Stimulated activated CD8-positive, alpha-beta memory T cell treated with anti-CD3 and anti-CD28 coated beads, Interleukin-7, amount 100 ng/mL, for 4 hours (primary cell): ENCODE measurements at places on chromosomes 12 and 14.

DNA sequence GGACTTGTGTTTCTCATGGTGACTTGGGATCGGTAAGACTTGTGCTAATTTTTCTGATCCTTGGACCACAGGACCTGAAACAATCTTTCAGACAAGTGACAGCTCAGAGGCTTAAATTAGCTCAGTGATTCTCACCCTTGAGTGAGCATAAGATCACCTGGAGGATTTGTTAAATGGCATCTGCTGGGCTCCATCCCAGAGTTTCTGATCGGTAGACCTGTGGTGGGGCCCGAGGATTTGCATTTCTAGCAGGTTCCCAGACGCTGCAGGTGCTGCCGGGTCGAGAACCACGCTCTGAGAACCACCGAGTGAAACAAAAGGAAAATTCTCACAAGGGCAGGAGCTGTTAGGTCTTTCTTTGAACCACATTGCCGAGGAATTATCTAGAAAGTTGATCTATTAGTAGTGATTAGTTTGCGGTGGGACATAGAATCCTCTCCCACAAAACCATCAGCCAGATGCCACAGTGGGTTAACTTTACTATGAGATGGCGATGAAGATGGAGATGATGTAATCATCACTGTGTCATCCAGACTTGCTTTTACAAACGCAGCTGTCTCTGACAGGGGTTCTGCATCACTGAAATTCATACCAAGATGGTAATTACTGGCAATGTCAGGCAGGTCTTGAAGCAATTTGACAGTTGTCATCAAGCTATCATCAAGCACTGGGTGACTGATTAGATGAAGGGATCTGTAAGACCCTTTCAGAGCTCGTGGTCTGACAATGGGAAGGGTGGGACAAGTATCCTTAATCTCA is 184.0 kb downstream of the AACS start:
- DNase-seq, result no peak

GRCh38 chr14:104388011-104388521 is 191.5 kb upstream of the C14orf180 start:
- no peak for DNase-seq

- DNase-seq, result no peak
Observed at GRCh38 chr12:92142251-92142926, 3.3 kb downstream of the BTG1 start.

GRCh38 chr12:50620109-50620977 is 115.6 kb downstream of the DIP2B start:
- no peak for DNase-seq

DNA sequence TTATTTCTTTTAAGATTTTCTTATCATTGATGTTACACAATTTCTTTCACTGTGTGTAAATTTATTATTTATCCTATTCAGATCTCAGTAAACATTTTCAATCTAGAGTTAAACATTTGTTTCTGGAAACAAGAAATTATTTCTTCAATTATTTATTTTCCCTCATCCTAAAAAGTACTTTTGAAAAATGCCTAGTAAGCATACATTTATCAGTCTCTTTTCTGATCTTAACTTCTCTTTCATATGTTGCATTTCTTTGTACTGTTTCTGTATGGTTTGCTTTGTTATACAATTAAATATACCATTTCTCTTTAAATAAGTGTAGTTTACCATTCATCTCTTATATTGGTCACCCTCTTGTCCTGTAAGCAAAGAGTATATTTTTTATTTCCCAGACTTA is 263.2 kb downstream of the C12orf50 start:
- DNase-seq, result no peak

DNA sequence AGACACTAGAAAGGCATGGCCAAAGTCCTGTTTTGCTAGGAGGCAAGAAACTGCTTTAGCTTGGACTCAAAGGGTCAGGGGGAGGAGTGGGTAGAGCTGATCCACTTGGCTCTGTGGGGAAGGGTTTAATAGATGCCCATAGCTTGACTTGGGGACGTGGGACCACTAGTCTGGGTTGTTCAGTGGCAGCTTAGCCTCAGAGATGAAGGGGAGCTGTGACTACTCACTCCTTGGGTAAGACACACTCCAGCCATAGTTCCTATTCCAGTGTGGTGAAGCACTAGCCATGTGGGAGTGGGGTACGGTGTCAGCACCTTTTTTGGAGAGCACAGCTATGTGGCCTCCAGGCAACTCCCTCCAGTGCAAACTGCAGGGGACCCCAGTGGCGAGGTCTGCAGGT is 257.3 kb downstream of the TMEM121 start:
- DNase-seq, result no peak

GRCh38 chr12:58184212-58184611 is 242.8 kb downstream of the ATP23 start:
- DNase-seq, result no peak

DNA sequence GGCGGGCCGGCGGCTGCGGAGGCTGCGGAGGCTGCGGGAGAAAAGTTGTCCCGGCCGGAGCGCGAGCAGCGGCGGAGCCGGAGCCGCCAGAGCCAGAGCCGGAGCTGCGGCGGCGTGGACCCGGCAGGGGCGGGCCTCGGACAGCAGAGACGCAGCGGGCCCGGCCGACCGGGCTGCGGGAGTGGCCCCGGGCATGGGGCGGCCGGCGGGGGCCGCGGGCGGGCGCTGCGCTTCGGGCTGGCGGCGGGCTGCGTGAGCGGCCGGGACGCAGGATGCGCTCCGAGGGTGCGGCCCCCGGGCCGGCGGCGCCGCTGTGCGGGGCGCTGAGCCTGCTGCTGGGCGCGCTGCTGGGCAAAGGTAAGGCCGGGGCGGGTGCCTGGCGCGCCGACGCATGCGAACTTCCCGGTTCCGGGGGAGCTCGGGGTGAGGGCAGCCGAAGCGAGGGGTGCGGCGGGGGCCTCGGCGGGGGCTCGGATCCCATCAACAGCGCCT is at the start of gene TMEM132C:
Gene TMEM132C, plus strand, starts transcription at position 40 of the 492 bp plus-strand sequence. Its CDS starts 233 bp downstream, at position 273.
- no peak for DNase-seq

DNA sequence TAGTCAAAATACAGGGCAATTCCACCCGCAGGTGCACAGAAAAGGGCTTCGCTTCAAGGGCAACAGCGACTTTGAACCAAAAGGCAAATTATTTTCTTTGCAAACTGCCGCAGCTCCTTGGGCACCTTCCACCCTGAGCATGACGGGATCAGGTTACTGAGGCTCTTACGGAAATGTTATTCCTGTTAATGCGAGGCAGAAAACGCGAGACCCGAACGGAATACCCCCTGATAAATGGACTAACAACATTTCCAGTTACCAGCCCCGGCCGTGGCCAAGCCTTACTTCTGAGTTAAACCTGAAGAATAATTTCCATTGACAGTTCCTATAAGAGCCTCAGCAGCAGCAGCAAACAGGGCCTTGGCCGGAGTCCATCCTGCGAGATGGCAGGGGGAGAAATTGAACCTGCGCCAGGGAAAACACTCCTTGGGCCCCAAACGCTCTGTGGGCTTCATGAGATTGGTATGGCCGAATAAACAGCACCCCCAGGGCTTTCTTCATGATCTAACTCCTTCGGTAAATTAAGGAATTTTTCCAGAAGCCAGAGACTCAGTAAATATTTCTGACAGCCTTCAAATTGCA is 70.0 kb upstream of the DICER1 start:
- no peak for DNase-seq

- DNase-seq, result no peak
Observed at GRCh38 chr14:69190191-69190590, 1.1 kb upstream of the EXD2 start.

DNA sequence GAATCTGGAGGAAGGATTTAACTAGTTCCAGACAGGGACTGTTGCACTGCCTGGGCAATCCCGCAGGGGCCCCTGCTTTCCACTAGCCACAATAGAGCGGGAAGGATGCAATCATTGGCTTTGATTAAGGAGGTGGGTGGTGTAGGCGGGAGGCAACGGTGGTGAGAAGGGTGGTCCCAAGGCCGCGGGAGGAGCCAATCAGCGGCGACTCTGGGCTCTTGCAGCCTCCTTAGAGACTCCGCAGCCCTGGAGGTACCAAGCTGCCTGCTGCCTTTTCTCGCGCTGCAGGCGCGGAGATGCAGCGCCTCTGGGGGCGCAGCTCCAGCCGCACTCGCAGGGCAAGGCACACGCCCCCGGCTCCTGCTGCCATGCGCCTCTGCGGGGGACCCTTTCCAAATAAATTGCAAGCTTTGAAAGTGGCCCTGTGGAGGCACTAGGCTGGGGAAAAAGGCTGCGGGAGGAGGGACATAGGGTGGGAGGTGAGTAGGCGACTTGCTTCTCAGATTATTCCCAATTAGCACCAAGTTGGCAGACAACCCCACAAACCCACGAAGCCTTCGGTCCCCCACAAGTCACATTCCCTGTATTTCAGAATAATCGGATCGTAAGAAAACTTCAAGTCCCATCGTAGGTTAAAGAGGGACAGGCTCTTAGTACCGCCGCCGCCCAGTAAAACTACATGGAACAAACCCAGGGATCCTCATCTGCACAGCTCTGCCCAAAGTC is 858 bp upstream of the KCNA1 start:
- DNase-seq, result no peak

DNA sequence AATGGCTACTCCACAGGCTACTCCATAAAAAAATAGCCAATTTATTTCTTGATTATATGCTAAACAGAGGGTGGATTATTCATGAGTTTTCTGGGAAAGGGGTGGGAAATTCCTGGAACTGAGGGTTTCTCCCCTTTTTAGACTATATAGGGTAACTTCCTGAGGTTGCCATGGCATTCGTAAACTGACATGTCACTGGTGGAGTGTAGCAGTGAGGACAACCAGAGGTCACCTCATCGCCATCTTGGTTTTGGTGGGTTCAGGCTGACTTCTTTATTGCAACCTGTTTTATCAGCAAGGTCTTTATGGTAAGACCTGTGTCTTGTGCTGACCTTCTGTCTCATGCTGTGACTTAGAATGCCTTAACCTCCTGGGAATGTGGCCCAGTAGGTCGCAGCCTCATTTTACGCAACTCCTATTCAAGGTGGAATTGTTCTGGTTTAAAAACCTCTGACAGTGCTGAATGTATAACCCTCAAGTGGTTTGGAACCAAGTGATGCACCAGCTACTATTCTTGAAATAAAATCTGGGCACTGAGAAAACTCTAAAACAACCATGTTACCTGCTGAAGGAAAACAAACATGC is 27.7 kb downstream of the C12orf56 start:
- DNase-seq, result no peak

DNA sequence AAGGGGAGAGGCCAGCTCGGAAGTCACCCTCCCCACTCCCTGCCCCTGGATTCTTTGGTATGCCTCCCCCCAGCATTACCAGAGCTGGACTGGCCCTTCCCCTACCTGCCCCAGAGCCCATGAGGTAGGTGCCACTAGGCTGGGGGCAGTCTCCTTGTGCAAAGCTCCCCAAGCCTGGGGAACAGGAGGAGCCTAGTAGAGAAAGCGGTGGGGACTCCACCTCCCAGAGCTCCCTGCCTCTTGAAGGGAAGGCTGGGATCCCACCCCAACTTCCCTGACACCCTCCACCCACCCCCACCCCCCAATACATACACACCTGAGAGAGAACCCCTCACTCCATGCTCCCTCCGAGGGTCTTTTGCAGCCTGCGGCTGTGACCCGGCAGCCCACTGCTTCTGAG is 30.4 kb downstream of the FIGNL2 start:
- DNase-seq, result no peak

DNA sequence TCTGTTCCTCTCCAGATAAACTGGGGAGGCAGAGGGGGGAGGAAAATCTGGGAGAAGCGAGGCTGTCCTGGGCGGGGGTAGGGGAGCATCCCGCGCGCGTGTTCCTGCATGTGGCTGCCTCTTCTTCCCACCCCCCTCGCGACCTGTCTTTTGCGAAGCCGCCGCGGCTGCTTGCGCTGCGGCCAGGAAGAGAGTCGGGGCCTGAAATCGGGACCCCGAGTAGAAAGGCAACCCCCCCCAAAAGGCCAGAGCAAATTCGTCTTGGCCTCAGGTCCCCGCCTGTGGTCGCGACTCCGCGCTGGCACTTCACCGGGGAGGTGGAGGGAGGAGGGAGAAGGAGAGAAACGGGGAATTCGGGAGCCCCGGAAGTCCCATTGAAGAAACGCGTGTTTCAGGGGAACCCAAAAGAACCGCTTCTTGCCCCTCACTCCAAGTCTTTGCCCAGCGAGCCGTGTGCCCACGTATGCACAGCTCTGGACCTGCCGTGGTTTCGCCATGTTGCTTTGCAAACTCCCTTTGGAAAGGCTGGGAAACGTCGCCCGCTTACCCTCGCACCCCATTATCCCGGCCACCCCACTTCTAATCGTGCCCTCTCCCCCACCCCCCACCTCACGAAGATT is 944 bp downstream of the CCND2 start:
- no peak for DNase-seq

DNA sequence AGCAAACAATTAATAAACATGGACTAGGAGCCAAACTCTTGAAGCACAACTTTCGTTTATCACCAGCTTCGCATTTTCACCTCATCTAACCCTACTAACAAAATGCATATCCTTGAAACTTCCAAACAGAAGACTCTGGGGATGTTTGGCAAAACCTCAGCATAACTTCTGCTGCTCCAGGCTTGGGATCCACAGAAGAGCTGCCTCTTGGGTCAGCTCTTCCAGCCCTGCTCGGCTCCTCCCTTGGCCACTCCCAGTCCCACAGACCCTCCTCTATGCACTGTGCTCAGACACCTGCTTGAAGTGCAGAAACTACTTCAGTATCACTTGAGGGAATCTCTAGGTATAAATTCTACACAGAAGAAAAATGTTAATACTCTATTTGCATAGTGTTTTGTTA is 110.0 kb upstream of the AMIGO2 start:
- no peak for DNase-seq

- no peak for DNase-seq
Observed at GRCh38 chr12:105109465-105110212, 2.1 kb downstream of the WASHC4 start.

DNA sequence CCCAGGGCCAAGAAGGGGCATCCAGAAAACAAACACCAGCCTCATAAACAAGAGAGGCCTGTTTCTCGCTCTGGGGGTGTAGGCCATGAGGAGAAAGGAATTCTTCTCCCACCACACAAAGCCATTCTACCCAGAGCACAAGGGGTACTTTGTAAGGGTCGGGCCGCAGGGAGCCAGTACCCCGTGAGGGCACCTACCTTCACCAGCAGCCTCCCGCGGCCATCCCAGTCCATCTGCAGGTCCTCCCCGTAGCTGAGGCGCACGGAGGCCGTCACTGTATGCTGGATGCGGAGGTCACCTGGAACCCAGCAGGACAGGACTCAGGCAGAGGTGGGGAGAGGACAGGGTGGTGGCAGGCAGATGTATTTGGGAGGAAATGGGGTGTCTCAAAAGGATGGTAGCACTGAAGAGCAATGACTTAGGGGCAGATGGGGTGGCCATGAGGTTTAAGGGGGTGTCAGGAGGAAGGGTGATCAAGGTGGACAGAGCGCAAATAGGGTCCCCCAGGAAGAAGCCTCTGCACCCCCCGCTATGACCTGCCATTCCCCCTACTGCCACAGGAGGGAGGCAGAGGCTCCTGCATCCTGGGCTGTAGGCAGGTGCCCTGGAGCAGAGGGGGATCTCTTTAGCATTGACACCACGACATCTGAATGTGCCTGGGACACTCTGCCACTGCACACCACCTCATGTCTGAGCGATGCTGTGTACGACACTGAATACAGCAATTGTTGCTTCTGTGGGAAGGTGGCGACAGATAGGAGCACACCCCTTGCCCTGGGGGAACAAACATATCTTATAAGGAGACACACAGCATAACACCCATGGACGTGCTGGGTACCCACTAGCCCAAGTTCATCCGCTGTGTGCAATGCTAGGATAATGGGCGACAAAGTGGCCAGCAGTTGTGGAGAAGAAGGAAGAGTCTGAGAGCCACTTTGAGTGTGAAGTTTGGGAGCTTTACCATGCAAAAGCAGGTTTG is 61.4 kb downstream of the VWF start:
- DNase-seq, result peak; percentile 30
